ENCODE measurements at places on chromosomes 16 and 17.

DNA sequence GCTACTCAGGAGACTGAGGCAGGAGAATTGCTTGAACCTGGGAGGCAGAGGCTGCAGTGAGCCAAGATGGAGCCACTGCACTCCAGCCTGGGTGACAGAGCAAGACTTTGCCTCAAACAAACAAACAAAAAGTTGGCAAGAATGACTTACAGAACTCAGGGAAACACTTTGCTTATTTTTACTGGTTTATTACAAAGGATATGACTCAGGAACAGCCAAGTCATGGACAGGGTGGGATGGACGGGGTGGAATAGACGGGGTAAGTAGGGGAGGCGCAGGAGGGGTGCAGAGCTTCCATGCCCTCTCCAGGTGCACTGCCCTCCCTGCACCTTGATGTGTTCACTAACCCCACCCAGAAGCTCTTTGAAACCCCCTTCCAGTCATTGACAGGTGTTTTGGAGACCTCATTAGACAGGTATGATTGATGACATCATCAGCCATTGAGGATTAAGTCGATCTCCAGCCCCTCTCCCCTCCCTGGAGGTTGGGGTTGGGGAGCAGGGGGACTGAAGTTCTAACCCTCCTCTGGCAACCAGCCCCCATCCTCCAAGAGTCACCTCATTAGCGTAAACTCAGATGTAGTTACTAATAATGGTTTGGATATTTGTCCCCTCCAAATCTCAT lies 41.3 kb upstream of the ZCCHC14 start:
- DNase-seq, result no peak

- no peak for DNase-seq
These were observed 20.4 kb upstream of the CPNE2 start for GRCh38 chr16:57071831-57072582.

GRCh38 chr17:41308918-41309359 lies at the start of gene KRTAP16-1:
Gene KRTAP16-1, minus strand, starts transcription at chr17:41309309. Its CDS starts 56 bp downstream, at chr17:41309253.
- no peak for DNase-seq

- no peak for DNase-seq
These were observed 42.3 kb downstream of the RNF112 start for GRCh38 chr17:19453296-19453695.

DNA sequence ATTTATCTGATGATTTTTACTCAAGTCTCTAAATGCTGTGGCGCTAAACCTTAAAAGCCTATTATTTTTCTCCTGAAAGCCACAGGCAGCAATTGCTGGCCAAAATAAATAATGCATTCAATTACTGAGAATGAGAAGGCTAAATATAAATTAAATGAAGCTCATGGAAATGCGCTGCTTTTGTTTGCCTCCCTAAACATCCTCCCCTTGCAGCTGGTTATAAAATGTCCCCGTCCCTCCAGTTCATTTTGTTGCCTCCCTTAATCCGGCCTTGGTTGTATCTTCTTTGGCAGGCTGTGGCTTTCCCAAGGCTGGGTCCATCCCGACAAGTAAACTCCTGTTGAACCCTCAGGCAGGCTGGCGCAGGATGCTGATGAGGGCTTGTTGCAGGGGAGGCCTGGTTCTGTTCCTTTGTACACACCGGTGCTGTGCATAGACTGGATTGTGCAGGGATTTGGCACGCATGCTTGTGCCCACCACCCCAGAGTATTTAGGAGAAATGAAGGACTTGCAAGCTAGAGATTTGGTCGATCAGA lies 62.7 kb downstream of the KNOP1 start:
- no peak for DNase-seq

DNA sequence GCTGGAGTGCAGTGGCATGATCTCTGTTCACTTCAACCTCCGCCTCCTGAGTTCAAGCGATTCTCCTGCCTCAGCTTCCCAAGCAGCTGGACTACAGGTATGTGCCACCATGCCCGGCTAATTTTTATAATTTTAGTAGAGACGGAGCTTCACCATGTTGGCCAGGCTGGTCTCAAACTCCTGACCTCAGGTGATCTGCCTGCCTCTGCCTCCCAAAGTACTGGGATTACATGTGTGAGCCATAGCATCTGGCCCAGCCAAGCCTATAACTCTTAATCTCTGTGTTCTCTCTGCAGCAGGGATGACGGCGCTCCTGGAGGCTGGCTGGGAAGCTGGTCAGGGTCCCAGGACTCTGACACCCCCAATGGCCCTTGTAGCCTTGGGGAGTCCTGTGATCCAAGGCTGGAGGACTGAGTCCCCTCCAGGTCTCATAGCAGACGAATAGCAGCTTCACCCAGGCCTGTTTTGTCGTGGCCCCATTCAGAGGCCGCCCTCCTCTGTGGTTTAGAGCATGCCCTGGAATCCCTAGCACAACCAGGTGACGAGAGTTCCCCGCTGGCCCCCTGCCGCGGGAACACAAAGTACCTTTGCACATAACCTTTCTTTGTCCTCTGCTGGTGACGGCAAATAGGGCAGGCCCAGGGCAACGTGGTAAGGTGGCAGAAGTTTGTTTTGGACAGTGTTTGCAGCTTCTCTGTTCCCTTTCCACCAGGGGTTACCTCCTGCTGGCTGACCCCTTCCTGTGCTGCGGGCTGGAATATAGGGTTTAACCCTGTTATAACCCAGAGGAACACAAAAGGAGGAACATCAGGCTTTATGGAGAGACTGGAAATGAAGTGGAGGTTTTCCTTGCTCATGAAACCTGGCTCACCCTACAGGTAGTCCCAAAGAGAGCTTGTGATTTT lies 43.0 kb upstream of the TOB1 start:
- DNase-seq, result no peak

DNA sequence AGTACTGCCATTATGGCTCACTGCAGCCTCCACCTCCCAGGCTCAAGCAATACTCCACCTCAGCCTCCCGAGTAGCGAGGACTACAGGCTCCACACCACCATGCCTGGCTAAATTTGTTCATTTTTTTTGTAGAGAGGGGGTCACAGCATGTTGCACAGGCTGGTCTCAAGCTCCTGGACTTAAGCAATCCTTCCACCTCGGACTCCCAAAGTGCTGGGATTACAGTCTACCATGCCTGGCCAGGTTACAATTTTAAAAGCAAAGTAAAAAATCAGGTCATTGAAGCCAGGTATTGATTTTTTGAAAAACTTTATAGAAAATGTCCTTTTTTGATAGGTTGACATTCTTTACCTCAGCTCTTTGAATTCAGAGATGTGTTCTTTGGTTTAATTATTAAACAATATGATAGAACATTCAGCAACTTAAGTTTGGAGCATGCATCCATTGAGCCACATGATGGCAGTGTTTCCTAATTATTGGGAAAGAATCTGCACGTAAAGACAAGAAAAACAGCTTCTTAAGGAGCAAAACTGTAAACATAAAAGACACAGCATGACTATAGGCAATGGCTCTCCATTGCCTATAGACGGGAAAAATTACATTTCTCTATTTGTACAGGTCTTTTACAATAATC lies 1.7 kb upstream of the SLC16A11 start:
- DNase-seq, result peak; percentile 63

DNA sequence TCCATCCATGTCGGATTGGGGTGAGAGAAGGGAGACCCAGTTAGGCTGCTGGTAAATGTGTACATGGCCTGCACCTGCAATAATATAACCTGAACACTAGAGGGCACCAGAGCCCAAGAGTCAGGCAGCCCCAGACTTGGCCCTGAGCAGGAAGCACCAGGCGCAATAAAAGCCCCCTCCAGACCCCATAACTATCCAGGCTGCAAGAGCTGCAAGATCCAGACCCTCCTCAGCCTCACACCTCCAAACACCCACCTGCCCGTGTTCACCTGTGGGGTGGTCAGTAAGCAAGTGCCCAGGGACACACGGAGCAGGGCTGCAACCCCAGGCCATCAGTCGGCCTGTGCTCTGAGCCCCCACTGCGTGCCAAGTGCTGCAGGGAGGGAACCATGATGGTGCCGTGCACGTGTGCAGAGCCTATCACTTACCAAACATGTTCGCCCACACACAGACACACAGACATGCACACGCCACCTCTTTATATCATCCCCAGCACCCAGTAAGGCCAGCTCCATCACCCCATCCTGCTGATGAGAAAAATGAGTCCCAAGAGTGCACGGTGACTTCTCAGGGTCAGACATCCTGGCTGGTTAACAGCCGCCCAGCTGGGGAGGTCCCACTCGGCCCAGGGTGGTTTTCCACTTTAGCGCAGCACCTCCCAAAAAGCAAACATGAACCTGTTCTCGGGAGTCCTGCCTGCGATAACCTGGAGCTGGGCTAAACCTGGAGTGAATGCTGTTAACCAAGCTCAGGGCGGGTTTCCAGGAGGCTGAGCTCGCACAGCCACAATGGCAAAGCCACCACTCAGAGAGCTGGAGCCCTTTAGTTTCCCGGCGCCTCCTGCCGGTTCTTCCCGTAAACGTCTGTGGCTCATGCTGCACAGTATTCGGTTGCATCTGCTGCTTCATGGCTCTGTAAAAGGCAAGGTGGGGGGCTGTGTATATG lies 439.8 kb downstream of the SOX9 start:
- peak; percentile 81 for DNase-seq

DNA sequence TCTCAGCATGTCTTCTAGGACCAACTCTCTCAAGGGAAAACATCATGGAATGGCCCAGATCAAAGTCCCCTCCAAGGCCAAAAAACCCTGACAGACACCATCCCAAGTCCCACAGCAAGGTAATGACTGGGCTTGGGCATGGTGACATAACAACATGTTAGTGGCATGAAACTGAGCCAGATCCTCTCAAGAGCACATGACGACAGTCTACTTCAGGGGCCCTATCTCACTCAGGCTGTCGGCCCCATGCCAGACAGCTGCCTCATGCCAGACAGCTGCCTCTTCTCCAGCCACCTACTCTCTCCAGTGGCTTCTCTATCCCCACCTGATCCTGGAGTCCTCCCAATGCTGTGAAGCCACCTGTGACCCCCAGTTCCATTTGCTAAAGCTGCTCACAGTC lies 18.4 kb downstream of the HSD11B2 start:
- DNase-seq, result no peak

- no peak for DNase-seq
These were observed 263.2 kb downstream of the TOX3 start for GRCh38 chr16:52283584-52284375.

- DNase-seq, result no peak
These were observed 20.3 kb downstream of the NF1 start for GRCh38 chr17:31114956-31115555.

DNA sequence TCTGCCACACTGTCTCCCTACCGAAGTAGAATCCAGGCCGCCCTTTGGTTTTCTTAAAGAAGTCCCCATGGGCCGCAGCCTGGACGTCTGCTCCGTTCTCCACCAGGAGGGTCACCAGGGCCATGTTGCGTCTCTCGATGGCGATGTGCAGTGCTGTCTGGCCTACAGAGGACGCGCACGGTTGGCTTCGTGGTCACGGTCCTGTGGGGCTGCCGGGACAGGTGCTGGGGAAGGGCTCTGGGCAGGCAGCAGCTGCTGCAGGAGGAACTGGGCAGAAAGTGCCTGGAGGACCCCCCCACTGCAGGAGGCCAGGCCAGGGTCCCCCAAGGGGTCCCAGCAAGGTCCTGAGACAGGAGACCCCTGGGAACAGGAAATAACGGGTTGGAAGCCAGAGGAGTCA lies 19.0 kb downstream of the TRPV1 start:
- DNase-seq, result no peak

DNA sequence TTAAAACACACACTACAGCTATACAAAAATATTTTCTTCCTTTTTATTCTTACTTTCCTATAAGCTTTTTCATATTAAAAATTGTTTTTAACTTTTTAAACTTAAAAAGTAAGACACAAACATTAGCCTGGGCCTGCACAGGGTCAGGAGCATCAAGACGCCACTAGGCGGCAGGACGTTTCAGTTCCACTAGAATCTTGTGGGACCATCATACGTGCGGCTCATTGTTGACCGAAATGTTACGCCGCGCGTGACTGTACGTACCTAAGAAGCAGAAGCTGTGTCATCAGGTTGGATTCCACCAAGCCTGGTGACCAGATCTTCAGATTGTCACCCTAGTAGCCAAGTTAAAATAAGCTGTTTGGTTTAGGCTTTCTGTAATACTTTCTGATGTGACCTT lies 47.1 kb downstream of the USP10 start:
- DNase-seq, result no peak

DNA sequence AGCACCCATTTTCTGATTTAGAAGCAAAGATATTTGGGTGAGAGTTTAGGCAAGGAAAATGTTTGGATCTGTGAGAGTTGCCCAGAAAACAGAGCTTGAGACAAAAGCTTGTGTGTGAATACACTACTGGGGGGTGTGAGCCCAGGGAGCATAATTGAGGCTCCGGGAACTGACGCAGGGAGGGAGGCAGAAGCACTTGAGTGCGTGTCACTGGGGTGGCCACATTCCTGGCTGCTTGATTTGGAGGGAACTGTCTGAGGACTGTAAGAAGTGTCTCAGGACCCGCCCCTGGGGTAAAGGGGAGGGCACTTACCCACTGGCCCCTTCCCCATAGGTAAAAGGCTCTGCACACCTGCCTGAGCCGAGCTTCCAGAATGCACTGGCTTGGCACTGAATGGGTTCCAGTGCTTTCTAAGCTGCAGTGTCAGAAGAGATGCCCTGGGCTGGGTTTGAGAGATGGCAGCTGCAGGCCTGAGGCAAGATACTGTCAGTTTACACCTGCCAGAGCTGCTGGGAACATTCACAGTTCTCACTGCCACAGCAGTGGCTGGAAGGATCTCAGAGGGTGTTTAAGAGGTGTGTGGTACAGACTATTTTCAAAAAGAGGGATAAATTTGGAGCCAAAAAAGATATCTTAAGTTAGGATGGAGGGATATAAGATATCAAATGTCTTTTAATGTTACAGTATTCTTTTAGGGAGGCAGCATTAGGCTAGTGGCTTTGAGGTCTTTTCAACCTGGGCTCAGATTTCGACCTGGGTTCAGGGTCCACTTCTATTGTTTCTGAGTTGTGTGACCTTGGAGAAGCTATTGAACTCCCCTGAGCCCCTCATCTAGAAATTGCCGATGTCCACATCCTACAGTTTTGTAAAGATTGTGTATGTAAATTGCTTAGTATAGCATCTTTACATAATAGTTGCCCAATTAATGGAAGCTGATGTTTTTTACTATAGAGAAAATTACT lies 6.9 kb upstream of the TEX2 start:
- DNase-seq, result no peak

DNA sequence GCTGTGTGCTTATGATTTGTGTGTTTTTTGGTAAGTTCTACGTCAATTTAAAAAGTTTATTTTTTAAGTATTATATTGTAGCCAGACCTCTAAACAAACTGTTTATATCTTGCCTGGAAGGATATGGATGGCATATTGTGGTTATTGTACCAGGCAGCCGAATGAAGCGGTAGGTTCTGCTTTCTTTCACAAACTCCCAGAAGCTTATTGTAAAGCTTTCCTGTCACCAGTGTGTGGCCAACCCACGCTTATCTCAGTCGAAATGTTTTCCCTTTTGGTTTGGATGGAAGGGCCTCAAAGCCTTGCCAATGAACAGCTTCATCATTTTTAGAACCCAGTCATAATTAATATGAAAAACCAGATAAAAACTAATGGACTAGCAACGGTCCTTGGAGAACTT lies 53.1 kb downstream of the CYB5B start:
- no peak for DNase-seq

GRCh38 chr16:88102597-88102996 lies 151.4 kb downstream of the BANP start:
- no peak for DNase-seq

GRCh38 chr17:9549215-9549614 lies 26.4 kb downstream of the STX8 start:
- no peak for DNase-seq

All from transverse colon (tissue), 4 donors.